ENCODE measurements at places on chromosomes 7 and 10.
A peak's percentile ranks its signal among the peaks of the same experiment; 100 is the strongest.

GRCh38 chr7:41955451-41955850 is 252.6 kb upstream of the INHBA start:
- DNase-seq: no peak

DNA sequence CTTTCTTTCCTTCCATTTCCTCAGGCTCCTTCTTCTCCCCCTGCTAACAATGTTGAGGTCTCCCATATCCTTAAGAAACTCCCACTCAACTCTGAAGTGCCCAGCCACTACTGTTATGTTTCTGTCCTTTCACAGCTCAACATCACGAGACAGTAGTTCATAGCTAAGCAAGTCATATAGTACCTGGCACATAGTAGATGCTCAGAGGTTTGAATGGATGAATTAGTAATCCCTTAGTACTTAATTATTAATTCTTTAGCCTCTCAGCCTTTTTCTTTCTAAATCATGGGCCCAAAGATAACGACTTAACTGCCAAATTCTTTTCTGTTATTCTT is 22.6 kb downstream of the CSGALNACT2 start:
- DNase-seq: no peak

DNA sequence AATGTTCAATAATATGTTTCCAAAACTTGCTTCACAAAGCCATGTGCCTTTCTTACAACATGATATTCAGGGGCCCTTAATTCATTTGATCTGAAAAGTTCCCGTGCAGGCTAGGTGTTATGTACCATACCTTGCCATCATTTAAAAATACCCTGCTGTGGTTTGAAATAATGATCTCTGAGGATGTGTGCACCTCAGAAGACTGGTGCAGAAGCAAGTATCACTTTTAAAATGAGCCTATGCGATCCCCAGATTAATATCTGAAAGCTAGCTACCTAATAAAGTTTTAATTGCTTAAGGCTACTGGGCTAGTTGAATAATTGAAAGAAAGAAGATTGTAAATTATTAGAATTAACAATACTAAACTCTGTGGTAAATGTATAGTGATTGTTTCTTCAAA is 262.4 kb downstream of the CDK14 start:
- no peak for DNase-seq

DNA sequence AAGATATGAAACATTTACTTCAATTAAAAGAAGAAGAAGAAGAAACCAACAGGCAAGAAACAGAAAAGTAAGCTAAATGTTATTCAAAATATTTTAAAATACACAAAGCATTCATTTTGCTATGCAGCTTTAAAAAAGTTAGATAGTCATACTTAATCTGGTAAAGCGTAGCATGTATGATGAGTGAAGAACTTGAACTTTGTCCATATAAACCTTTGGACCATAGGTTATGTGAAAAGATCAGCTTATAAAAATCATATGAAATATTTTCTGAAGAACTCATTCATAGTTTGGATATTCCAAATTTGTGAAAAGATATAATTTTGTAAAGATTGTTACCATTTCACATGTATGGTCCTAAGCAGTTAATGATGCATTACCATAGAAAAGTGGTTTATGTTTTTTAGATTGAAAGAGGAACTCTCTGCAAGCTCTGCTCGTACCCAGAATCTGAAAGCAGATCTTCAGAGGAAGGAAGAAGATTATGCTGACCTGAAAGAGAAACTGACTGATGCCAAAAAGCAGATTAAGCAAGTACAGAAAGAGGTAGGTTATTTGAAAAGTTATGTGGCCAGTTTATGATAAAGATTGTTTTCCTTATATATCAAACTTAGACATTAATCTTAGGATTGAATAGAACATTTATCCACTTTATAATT is 37.3 kb downstream of the KIF20B start:
- peak; percentile 65 for DNase-seq

DNA sequence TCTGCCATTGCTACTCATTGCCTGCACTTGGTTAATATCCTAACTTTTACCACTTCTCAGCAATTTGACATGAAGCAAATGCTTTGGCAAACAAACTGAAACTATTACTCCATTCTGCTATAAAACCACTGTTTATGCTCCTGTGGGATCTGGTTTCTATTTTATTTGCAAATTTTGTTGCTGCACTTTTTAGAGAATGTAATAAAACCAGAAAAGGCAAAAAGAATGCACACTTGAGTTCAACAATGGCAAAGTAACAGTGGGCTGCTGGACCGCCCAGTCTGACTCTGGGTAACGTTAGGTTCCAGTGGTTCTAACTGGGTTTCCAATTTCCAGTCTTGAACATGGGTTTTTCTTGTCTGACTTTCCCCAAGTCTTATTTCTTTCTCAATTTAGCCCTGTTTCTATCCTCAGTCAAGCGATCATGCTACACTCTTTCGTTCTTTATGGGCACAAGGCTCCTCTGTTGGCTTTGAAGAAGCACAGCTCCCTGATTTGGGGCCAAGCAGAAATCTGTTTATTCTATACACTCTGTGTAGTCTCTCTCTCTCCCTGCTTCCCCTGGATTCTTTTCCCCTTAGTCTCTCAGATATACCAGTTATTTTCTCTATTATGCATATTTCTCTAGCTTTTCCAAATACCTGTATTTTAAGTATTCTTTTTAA is 129.2 kb upstream of the FAM3C start:
- no peak for DNase-seq

Measured in MM.1S (cell line).